ENCODE measurements at places on chromosomes 2 and 18. TPM values are rescaled to one million over a fixed set of nuclear protein-coding genes. Genes with fewer than 3 reads are reported as not detected.
A peak's percentile ranks its signal among the peaks of the same experiment; 100 is the strongest.

DNA sequence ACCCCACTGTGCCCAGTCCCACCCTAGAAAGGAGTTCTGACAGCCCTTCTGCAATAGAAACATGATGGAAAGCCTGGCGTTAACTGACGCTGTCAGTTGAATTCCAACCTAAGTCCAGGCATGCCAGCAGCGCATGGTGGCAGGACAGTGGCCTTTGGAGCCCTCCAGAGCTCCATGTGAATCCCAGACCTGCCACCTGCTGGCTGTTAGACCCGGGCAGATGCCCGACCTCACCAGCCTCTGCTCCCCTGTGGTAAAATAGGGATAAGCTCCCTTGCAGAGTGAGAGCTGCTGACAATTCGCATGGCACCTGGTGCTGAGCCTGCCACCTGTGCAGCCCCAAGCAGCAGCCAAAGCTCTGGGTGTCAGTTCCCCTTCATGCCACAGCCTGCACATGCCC is 138.6 kb downstream of the LOXHD1 start:
- peaks cover 2% of the 10 kb centered on the region for H3K27me3 ChIP-seq
- H3K36me3 ChIP-seq = no peaks in the 10 kb centered on the region
- no peak overlapping the region for H3K27ac ChIP-seq
- no peak for DNase-seq

- no peak for DNase-seq
- no peaks in the 10 kb centered on the region for H3K27me3 ChIP-seq
- H3K27ac ChIP-seq = no peak overlapping the region
- H3K4me3 ChIP-seq = no peak overlapping the region
- H3K36me3 ChIP-seq = no peaks in the 10 kb centered on the region
- no peaks in the 10 kb centered on the region for H3K4me1 ChIP-seq
These were observed 916.0 kb upstream of the CELF4 start for GRCh38 chr18:38481576-38481975.

DNA sequence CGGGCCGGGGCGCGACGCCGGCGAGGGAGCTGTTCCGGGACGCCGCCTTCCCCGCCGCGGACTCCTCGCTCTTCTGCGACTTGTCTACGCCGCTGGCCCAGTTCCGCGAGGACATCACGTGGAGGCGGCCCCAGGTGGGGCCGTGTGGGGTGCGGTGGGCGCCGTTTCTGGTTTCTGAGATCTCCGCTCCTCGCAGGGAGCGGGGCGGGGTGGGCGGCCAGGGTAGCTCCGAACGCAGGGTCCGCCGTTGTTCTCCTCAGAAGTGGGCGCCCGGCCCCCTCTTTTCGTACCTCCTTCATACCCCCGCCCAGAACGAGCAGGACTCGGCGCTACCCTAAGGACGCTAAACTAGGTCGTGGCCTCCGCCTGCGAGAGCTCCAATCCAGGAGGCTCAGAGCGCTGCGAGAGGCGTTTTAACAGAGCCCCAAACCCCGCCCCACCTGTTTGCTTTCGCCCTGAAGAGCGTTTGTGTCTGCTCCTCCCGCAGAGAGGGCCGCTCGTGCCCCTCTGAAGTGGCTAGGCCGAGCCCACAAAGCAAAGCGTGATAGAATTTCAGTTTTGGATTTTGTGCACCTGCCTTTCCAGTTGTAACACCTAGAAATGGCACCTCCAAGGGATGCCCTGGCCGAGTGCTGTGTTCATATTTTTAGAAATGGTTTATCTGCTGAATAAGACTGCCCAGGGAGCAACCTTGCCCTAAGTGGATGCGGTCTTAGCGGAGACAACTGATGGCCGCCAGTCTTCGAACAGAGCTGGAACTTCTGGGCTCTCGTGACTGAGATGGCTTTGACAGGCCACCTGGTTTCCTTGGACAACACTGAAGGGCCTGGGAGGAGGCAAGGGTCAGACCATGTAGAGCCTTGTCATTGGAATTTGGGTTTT is 626 bp downstream of the CAPN10 start:
- peaks cover 4% of the 10 kb centered on the region for H3K36me3 ChIP-seq
- peak; percentile 61 for DNase-seq
- no peaks in the 10 kb centered on the region for H3K27me3 ChIP-seq
- H3K27ac ChIP-seq = peak overlapping the region; percentile 87
- H3K4me1 ChIP-seq = peaks cover 37% of the 10 kb centered on the region

GRCh38 chr2:145161656-145162055 is 641.7 kb upstream of the ZEB2 start:
- no peaks in the 10 kb centered on the region for H3K27me3 ChIP-seq
- H3K4me3 ChIP-seq = no peak overlapping the region
- no peaks in the 10 kb centered on the region for H3K36me3 ChIP-seq
- no peak overlapping the region for H3K27ac ChIP-seq
- no peaks in the 10 kb centered on the region for H3K4me1 ChIP-seq
- no peak for DNase-seq

GRCh38 chr2:157415591-157416101 is 28.2 kb downstream of the CYTIP start:
- peak overlapping the region; percentile 72 for H3K4me3 ChIP-seq
- peak overlapping the region; percentile 88 for H3K27ac ChIP-seq
- H3K4me1 ChIP-seq = peaks cover 90% of the 10 kb centered on the region
- no peak for DNase-seq

Gene KIAA1328
- total RNA-seq = 8.2 TPM

Gene GPAT2
- total RNA-seq = 18.4 TPM

DNA sequence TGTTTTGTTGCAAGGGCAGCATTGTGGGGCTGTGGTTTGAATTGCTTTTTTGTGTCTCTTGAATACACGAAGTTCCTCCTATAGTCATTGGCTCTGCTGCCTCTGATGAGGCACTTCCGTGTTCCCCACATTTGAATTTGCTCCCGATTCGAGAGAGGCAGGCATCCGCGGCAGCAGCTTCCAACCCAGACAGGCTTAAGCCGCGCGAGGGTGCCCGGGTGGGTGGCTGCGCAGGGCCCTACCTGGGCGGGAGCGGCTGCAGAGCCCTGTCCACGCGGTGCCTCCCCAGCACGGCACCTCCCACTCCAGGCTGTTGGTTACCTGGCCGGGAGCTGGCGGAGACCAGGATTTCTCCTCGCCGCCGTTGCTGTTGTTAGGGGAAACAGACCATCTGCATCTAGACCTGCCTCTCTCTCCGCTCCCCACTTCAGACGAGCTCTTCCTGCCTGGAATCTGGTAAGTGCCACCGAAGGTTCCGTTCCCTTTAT is 151.3 kb downstream of the NEDD4L start:
- peaks cover 18% of the 10 kb centered on the region for H3K27me3 ChIP-seq
- H3K27ac ChIP-seq = no peak overlapping the region
- peaks cover 12% of the 10 kb centered on the region for H3K4me1 ChIP-seq
- H3K4me3 ChIP-seq = peak overlapping the region; percentile 38
- no peaks in the 10 kb centered on the region for H3K36me3 ChIP-seq
- no peak for DNase-seq

- H3K4me1 ChIP-seq = no peaks in the 10 kb centered on the region
- no peak overlapping the region for H3K4me3 ChIP-seq
- H3K27me3 ChIP-seq = no peaks in the 10 kb centered on the region
- DNase-seq = no peak
- no peak overlapping the region for H3K27ac ChIP-seq
These were observed 266.6 kb downstream of the TFCP2L1 start for GRCh38 chr2:121018136-121019061.

Gene PROKR1
- total RNA-seq = not detected

GRCh38 chr2:70807102-70807827 is 13.1 kb downstream of the CLEC4F start:
- H3K27ac ChIP-seq = no peak overlapping the region
- H3K4me1 ChIP-seq = no peaks in the 10 kb centered on the region
- DNase-seq = no peak
- no peaks in the 10 kb centered on the region for H3K27me3 ChIP-seq
- no peak overlapping the region for H3K4me3 ChIP-seq

Gene AGXT
- not detected for total RNA-seq

Gene CCDC178
- not detected for total RNA-seq

DNA sequence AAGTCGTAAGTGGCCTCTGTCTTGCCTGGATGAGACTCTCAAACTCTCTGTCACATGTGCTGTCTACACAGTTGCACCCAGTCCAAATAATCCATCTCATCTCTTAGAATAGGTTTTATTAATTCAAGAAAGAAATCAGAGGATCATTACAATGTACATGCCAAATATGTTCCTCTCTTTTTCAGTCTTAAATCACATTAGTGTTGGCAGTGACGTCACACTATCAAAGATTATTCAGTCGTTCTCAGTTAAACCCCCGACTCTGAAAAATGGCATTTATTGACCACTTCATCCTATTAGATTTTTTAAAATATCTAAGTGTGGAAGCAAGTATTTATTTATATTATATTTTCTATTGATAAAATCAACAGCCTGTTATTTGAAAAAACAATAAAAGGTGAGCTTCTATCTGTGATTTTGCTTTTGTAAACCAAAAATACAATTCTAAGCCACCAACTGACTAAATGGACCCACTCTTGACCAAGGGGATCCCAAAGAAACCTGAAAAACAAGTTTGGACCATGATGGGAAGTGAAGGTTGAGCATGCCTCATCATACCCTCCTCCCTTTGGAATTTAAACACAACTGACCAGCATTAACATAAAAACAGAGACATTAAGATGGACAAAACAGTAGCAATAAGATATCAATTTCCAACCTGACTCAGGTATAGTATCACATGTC is 1894.4 kb upstream of the LRRTM1 start:
- no peak overlapping the region for H3K27ac ChIP-seq
- no peak overlapping the region for H3K4me3 ChIP-seq
- no peaks in the 10 kb centered on the region for H3K27me3 ChIP-seq
- no peaks in the 10 kb centered on the region for H3K4me1 ChIP-seq
- no peaks in the 10 kb centered on the region for H3K36me3 ChIP-seq

Gene SAP130
- total RNA-seq = 30.9 TPM

DNA sequence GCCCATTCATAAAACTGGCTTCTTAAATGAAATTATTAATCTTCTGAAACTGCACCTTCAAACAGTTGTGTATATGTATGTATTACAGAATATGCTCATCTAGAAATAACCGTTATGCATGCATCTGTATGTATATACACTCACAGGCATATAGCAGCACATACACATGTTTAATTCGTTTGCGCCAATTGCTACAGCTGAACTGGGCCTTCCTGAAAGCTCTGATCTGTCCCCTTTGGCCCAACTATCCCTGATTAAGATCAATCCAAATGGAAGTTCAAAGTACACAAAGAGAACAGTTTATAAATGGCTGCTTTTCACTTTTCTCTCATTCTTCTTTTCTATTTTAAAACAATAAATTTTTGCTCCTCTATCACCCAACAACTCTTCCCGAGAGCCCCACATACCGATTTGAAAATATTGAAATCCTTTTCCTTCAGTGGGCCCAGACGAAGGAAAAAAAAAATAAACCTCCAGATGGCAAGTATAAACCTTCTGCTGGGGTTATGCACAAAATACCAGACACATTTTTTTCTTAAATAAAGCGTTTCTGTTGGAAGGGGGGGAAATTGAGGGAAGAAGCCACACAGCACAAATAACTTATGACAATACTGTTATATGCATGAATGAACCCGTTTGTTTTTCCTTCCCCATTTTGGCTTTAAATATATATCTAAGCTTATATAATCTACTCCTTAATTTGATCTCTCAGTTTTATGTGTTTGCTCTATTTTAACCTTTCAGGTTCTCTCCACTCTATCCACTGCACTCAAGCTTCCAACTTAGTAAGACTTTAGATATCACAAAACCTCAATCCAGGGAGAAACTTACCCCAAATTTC is 267.3 kb downstream of the TCF4 start:
- peaks cover 11% of the 10 kb centered on the region for H3K4me1 ChIP-seq
- H3K27ac ChIP-seq = no peak overlapping the region
- no peak overlapping the region for H3K4me3 ChIP-seq

DNA sequence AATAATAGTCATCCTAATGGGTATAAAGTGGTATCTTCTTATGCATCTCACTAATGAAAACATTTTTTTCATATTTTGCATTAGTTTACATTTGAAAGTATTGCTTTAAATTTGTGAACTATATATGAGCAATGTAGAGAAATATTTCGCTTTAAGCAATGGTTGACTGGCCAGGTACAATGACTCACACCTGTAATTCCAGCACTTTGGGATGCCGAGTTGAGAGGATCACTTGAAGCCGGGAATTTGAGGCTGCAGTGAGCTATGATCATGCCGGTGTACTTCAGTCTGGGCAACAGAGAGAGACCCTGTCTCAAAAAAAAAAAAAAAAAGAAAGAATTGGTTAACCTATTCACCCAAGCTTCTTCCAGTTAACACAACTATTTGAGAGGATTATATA is 15.1 kb downstream of the ZCCHC2 start:
- H3K4me3 ChIP-seq = no peak overlapping the region
- DNase-seq = no peak
- H3K4me1 ChIP-seq = peaks cover 47% of the 10 kb centered on the region
- peaks cover 21% of the 10 kb centered on the region for H3K36me3 ChIP-seq
- no peaks in the 10 kb centered on the region for H3K27me3 ChIP-seq
